ENCODE measurements at places on chromosomes 5 and 9.

GRCh38 chr5:132011622-132012343, at the start of gene ACSL6:
Gene ACSL6, minus strand, starts transcription at chr5:132011658. Its CDS starts 105 bp downstream, at chr5:132011553.
- DNase-seq = peak; percentile 58

- no peak for DNase-seq
Measured at GRCh38 chr9:95049761-95050160, 267.7 kb downstream of the FANCC start.

- no peak for DNase-seq
Measured at GRCh38 chr5:178625679-178626483, 969 bp downstream of the CLK4 start.

DNA sequence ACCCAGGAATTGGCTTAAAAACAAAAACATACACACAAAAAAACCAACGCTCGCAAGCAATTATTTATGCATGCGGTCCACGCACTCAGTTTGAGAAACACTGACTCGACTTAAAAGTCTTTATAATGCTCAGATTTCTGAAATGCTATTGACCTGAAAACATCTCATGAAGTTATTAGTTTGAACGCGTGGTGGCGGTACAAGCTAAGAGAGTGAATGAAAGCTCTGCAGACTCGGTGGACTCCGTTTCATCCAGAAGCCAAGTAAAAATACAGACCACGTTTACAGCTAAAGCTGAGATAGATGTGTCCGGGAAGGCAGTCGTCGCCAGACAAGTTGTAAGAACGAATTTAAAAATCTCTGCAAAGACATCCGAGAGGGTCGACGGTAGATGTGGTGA, at the start of gene PCDHB6:
Gene PCDHB6 (plus strand): TSS at position 246 of the 400 bp plus-strand sequence. CDS start 201 bp downstream, outside the sequence.
- no peak for DNase-seq

DNA sequence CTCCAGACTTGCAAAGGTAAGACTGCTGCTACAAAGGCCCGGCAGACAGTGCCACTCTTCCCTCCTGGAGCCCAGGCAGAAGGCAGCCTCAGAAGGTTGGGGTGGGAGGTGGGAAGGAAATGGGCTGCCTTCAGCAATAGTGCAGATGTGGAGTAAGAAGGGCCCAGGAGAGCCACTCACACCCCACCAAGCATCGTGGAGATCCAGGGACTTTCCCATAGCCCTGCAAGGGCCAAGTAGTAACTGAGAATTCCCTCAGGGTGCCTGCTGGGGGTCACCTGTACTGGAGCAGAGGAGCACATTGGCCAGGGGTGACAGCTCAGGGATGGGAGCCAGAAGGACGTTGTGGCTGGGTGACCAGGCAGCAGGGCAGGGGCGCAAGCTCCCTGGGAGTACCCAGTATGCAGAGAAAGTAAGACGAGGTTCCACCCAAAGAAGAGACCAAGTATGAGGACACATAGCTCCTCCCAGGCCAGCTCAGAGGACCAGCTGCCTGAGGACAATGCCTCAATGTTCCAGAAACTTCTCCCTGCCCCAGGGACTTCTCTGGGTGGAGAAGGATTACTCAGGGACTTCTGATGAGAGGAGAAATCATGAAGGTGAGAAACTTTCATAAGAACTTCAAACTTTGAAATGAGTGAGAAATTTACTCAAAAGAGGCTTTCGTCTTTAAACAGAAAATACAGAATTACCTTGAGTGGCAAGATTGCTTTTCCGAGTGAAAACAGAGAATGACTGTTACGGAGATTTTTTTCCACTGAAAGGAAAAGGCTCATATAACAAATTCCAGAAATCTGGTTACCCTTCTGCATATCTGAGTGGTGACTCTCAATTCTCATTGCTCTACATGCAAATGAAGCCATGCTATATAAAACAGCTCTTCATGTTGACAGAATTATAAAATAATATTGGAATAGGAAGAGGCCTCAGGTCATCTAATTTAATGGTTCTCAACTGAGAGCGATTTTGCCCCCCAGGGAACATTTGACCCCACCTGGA, 87.9 kb upstream of the TRIO start:
- no peak for DNase-seq

GRCh38 chr9:78188594-78188993, 47.3 kb upstream of the CEP78 start:
- no peak for DNase-seq

- DNase-seq = no peak
Measured at GRCh38 chr5:109560554-109560953, 129.2 kb upstream of the MAN2A1 start.

GRCh38 chr5:1336106-1336561, 8.8 kb downstream of the CLPTM1L start:
- DNase-seq = no peak

DNA sequence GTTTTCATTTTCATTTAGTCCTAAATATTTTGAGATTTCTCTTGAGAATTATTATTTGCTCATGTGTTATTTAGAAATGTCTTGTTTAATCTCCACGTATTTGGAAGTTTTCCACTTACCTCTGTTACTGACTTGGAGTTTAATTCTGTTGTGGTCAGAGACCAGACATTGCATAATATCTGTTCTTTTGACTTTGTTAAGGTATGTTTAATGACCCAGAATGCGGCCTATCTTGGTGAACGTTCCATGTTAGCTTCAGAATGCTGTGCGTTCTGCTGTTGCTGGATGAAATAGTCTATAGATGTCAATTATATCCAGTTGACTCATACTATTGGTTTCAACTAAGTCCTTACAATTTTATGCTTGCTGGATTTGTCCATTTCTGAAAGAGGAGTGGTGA, 325.3 kb upstream of the TARS1 start:
- no peak for DNase-seq

DNA sequence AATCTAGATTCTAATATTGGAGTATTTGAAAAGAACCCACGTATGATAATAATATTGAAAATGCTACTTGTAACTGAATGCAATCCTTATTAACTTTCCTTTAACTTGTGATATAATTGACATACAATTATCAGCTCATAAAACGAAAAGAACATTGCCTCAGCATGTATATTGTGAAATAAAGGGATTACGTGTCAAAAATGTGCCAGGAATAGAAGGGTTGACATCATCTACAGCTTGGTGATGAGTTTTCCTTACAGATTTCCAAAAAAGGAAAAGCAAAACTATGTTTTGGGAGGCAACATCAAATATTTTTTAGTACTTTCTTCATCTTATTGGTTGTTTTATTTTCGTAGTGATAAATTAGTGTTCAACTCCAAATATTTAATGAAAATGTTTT, 266.0 kb upstream of the PTGER4 start:
- DNase-seq = no peak

DNA sequence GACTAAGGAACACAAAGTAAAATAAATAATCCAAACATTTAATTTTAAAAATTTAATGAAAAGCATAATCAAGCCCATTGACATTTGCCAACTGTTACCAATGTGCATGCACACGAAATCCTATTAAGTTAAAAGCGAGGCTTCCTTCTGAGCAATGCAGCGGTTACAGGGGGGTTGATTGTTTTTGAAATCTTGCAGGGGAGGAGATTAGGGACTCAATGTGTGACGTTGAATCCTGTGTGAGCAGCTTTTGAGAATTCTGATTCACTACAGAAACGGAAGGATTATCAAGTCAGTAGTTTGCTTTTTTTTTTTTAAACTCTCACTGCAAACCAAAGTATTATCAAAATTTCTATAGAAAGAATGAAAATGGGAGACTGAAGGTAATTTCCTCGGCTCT, 109.5 kb downstream of the PRKACG start:
- no peak for DNase-seq

GRCh38 chr9:98907055-98907454, 36.7 kb upstream of the COL15A1 start:
- no peak for DNase-seq

GRCh38 chr5:60453186-60453976, 246.6 kb downstream of the DEPDC1B start:
- DNase-seq = no peak

- DNase-seq = no peak
Measured at GRCh38 chr9:111078391-111079038, 40.2 kb upstream of the LPAR1 start.

DNA sequence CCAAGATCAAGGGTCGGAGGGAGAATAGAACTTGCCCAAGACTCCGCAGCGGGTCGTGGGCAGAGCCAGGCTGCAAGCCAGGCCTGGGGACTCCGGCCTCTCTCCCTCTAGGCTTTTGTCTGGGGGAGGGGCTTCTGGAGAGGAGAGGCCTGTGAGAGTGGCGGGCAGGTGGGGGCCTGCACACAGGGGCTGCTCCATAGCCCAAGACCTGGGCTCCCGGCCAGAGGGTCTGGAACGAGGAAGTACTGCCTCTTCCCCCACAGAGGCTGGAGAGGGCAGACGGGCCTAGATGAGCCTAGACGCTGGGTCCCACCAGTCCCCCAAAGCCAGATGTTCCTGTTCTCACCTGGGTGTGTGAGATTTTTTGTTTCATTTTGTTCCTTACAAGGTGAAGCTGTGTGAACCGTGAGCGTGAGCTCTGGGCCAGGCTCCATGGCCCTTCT, 5.2 kb upstream of the ST6GALNAC6 start:
- peak; percentile 25 for DNase-seq

DNA sequence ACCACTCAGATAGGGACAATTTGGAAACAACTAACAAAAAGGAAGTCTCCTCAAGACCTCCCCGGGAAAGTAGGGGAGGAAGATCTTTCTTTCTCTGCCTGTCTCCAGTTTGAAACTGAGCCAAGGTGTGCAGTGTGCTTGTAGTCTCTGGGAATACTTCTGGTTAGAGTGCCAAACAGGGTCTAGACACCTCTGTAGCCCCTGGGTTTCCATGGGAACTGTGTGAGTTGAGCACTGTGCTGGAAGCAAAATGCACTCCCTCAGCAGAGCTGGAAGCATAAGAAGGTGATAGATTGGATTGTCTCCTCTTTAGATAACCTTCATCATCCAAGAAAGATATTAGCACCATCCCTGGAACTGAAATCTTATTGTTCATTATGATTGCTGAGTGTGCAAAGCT, 129.2 kb upstream of the TNPO1 start:
- no peak for DNase-seq

- DNase-seq = no peak
Measured at GRCh38 chr5:141867651-141868050, 10.6 kb downstream of the PCDH1 start.

DNA sequence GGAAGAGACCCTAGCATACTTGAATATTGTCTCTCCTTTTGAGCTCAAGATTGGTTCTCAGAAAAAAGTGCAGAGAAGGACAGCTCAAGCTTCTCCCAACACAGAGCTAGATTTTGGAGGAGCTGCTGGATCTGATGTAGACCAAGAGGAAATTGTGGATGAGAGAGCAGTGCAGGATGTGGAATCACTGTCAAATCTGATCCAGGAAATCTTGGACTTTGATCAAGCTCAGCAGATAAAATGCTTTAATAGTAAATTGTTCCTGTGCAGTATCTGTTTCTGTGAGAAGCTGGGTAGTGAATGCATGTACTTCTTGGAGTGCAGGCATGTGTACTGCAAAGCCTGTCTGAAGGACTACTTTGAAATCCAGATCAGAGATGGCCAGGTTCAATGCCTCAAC, 9.5 kb downstream of the RNF14 start:
- no peak for DNase-seq

DNA sequence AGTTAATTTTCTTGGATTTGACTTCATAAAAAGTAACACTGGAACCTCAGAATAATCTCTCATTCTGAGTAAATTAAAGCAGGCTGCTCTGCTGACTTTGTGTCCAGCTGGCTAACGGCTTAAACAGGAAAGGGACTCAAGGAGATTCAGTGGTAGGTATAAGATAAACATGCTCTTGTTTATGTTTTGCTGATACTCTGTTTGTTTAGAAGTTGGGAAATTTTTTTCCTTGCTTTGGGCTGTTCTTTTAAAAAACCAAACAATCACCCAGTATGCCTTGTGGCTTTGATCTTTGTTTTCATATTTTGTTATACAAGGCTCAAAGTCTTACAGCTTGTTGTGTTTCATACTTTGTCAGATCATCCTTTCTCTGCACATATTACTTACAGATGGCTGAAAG, 237.6 kb upstream of the RIOK2 start:
- no peak for DNase-seq

GRCh38 chr5:60738461-60738860, 38.5 kb upstream of the DEPDC1B start:
- no peak for DNase-seq

DNA sequence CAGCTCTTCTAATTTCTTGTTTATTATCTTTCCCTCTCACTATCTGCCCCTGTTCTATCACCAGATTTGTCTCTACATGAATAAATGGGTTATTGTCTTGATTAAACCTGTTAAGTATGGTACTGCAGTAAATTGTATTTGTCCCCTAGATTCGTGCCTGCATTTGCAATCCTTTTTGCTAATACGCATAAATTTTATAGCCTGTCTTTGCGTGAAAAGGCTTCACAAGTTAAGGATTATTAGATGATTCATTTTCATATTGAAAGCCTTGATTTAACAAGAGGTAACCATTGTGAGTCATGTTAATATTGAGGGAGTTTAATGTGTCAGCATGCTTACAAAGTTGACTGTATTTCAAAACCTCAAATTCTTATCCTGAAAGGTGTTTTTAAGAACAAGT, 204.6 kb downstream of the PCSK1 start:
- DNase-seq = no peak

DNA sequence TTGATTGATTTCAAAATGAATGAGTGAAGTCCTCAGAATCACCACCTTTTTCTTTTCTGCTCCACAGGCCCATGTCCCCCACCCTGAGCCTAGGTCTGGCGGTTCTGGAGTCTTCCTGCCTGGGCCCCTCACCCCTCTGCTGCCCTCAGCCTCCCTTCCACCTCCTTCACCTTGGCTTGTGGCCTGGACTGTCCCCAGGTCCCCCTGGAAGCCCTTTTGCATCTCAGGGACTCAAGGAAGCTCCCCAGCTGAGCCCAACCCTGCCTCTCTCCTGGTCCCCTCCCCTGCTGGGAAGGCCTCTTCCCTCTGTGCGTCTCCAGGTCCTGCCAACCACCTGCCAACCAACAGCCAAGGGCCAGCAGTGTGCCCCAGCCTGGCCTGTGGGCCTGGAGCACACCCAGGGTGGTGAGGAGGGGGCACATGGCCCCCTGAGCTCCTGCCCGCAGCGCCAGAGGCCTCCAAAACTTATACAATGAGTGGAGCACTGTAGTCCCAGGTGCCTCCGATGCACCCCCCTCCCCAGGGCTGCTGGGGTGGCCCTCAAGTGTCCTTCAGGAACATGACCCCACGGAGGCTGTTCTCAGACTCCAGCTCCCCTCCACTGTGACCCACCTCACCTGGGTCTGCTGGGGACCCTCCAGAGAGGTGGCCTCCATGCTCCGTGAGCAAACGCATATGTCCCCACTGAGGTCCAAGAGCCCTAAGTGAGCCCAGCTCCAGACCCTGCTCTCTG, 20.3 kb downstream of the GLT6D1 start:
- no peak for DNase-seq

GRCh38 chr5:139194486-139194885, 3.7 kb downstream of the SIL1 start:
- no peak for DNase-seq

GRCh38 chr9:119792242-119792641, 423.0 kb upstream of the BRINP1 start:
- DNase-seq = no peak

Measured in CD4-positive, alpha-beta T cell treated with Interleukin-17A for 4 hours (primary cell).